CD8-positive, alpha-beta T cell (primary cell): ENCODE measurements at places on chromosomes 2 and 18.
A peak's percentile ranks its signal among the peaks of the same experiment; 100 is the strongest.

GRCh38 chr2:150043172-150043500 is 444.3 kb downstream of the RND3 start:
- DNase-seq: no peak

DNA sequence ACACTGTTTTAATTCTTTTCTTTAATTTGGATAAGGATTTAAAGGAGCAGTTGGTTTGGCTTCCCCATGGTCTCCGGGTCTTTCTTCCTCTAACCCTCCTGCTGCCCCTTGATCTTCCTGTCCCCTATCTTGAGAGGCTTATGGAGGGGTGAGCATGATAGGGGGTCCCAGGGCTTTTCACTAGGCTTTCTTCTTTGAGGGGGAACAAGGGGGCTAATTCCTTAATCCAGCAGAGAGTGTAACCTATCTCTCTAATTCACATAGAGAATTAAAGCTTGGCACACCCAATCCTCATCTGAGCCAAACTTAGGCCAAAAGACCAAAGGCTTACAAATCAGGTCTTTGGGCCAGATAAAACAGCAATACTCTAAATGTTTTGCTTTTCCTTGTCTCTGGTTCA is 21.5 kb upstream of the C2orf66 start:
- no peak for DNase-seq

DNA sequence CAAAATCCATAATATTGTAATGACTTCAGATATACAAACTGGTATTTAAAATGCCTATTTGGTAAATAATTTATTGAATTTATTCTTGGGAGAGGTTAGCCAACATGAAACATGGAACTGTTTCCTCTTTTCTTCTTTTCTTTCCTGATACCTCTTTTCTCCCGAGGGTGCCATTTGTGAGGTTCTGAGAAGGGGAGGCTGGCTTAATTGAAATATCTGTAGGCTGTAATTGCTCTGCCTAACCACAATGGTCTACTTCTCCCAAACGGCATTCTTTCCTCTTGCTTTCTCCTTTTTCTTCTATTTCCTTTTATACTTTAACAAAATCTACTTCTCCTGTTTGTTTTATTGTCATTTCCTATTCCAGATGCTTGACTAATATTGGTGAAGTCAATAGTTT is 114.9 kb downstream of the TCF4 start:
- DNase-seq: no peak

GRCh38 chr2:71608034-71608433 is 154.7 kb downstream of the DYSF start:
- DNase-seq: no peak

DNA sequence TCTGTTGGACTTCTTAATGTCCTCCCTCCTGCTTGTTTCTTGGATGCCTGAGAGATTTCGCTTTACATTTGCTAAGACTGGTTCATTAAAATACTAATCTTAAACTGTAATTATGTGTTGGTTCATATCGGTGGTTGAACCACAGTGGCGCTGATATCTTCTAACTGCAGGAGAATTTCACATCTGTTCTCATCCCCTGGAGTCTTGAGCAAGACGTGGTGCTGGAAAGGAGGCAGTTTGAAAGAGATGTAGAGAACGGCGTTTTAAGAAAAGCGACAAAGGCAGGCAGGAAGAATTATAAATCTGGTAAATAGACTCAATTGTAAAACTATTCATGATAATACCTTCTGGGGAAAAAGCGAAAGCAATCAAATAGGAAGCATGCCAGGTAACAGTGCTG is 79.5 kb downstream of the NXPH2 start:
- no peak for DNase-seq

- no peak for DNase-seq
Observed at GRCh38 chr2:182716650-182716979, 558 bp downstream of the DNAJC10 start.

GRCh38 chr2:16332681-16333557 is 332.7 kb downstream of the CYRIA start:
- no peak for DNase-seq

- no peak for DNase-seq
Observed at GRCh38 chr18:34592961-34593382, 117.1 kb upstream of the DTNA start.

DNA sequence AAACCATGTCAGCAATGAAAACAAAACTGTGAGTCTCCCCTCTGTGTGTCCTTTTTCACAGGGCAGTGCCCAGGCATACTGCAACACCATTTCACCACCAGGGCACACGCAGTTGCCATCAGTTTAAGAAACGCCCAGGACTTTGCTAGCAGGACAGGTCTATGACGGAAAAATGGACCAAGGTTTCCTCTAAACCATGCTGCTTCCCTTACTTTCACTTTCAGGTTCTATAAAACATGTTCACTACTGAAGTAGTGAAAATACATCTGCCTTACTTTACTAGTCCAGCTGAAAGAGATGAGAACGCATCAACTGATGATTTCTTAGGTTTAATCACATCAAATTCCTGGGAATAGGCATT is 110.5 kb downstream of the TCF4 start:
- peak; percentile 60 for DNase-seq

DNA sequence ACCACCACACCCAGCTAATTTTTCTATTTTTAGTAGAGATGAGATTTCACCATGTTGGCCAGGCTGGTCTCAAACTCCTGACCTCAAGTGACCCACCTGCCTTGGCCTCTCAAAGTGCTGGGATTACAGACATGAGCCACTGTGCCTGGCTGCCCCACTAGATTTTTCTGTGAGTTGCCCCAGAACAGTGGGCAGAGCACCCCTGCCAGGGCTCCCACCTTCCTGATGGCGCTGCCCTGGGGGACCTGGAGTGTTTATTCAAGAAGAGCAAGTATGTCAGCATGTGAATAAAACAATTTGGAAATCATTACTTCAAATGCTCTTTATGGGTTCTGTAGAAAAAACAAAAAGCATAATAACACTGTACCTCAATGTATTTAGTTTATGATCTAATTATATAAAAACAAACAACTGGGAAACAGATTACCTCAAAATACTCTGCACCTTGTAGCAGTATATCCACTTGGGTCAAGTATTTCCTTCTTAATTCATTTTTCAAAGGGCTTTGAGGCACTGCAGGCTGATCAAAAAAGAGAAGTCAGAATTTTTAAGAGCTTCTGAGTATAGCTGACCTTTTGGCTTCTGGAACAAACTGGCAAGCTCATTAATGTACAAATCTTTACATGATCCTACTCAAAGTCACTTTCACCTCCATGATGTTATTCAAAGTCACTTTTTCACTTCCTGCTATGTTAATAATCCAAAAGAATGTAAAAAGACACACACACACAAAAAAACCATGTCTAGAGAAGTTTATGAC is 8.9 kb downstream of the HJURP start:
- no peak for DNase-seq

DNA sequence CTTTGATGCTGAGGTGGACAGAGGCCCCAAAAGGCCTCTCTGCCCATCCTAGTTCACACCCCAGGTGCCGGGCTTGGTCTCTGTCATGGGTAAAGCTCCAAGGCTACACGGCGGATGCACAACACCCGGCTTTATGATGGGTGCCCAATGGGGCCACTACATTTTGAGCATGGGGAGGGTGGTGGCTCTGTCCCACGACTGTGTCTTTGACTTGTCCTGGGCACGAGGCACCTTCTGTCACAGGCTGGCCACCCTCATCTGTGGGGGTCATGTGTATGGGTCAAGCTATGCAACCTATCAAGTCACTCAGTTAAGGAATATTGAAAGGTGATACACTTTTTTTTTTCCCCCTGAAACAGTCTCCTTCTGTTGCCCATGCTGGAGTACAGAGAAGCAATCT is 63.7 kb downstream of the EDAR start:
- DNase-seq: no peak

GRCh38 chr2:48259811-48260210 is 270.1 kb upstream of the STON1 start:
- no peak for DNase-seq

GRCh38 chr2:155372969-155373368 is 674.5 kb downstream of the KCNJ3 start:
- no peak for DNase-seq

- DNase-seq: no peak
Observed at GRCh38 chr2:38793511-38793910, 15.5 kb downstream of the GEMIN6 start.

DNA sequence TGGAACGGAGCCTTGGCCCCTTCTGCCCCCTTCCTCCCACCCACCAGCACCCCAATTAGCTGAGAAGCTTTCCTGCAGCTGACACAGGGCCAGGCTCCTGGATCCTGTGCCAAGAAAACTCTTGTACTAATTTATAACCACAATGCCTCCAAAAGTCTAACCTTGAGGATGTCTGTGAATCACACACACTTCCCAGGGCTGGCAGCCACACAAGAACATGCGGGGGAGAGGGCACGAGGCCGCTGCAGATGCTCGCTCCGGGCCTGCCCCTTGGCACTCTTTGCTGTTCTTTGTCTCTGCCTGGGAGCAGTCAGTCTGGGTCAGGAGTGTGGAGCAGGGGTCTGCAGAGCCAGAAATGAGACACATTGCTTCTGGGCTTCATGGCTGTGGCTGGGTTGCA is 62.7 kb upstream of the KIF5C start:
- no peak for DNase-seq

GRCh38 chr2:113920996-113921395 is 31.1 kb downstream of the ACTR3 start:
- no peak for DNase-seq

DNA sequence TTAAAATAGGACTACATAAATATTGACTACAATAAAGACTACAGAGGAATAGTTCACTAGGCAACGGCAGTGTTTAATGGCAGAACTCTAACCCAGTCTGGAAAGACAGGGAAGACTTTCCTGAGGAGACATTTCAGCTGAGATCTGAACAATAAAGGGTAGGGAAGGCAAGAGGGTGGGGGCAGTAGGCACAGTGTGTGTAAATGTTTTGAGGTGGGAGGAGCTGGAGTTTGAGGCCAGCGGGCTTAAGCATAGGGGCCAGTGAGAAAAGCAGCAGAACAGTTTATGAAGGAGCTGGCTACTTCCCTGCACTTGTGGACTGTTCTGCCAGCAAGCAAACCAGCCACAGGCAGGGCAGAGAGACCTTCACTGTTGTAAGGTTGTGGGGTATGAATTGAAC is 76.6 kb upstream of the UGP2 start:
- DNase-seq: no peak

GRCh38 chr2:240179941-240180666 is 39.6 kb upstream of the OTOS start:
- DNase-seq: no peak

DNA sequence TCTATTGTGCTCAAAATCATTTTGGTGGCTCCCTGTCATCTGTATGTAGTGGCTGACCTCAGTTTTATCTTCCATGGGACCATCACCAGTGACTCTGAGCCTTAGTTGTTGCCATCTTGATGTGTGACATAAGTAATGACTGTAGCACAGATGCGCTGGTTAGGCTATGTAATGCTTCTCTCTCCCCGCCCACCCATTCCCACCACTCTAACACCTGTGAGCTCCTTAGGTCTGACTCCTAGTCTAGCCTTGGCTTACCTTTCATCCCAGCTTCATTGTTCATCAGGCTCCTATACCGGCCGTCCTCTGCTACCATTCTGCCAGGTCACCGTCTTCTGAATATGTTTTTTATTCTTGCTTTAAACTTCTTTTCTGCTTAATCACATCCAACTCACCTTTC is 17.2 kb downstream of the MYO1B start:
- DNase-seq: no peak
